M059J (cell line): ENCODE measurements at places on chromosomes 7 and 10. TPM values are rescaled to one million over a fixed set of nuclear protein-coding genes. Genes with fewer than 3 reads are reported as not detected.

Gene UBTD1
- total RNA-seq = 21.8 and 40.5 TPM in 2 replicates

Gene ASZ1
- total RNA-seq = not detected in 2 replicates

Gene ANKRD1
- total RNA-seq = 32.4 and 40.0 TPM in 2 replicates

Gene OR2A5
- total RNA-seq = not detected in 2 replicates

Gene CTAGE8
- total RNA-seq = 0.05 and 0.42 TPM in 2 replicates

Gene SPDYE6
- total RNA-seq = not detected in 2 replicates

Gene PDZD7
- 0.27 and 1.6 TPM in 2 replicates for total RNA-seq

Gene MRLN
- not detected in 2 replicates for total RNA-seq

Gene OLAH
- 0.52 TPM in 1 of 2 replicates, not detected in the other for total RNA-seq

Gene WASHC2C
- 6.6 and 11.8 TPM in 2 replicates for total RNA-seq

Gene AKR1C1
- 25.7 and 25.8 TPM in 2 replicates for total RNA-seq

Gene OPN4
- total RNA-seq = 0.52 TPM in 1 of 2 replicates, not detected in the other

Gene HOXA9
- 66.1 and 66.8 TPM in 2 replicates for total RNA-seq

Gene COX19
- total RNA-seq = 7.7 and 10.2 TPM in 2 replicates

Gene INSYN2A
- 0.10 and 0.79 TPM in 2 replicates for total RNA-seq

Gene RAPGEF5
- total RNA-seq = 0.22 and 0.47 TPM in 2 replicates

Gene NUTM2A
- total RNA-seq = 0.20 and 2.4 TPM in 2 replicates

Gene CRYGN
- not detected in 2 replicates for total RNA-seq

Gene FLNC
- 60.7 and 150 TPM in 2 replicates for total RNA-seq

Gene HKDC1
- 0.27 and 3.4 TPM in 2 replicates for total RNA-seq

Gene USP6NL
- total RNA-seq = 4.2 and 7.9 TPM in 2 replicates

Gene LLCFC1
- not detected in 2 replicates for total RNA-seq

Gene IGF2BP3
- 50.6 and 76.9 TPM in 2 replicates for total RNA-seq

Gene PON3
- 0.49 TPM in 1 of 2 replicates, not detected in the other for total RNA-seq

Gene CYP26C1
- total RNA-seq = not detected in 2 replicates

Gene CHAT
- not detected in 2 replicates for total RNA-seq

Gene ZC3HAV1L
- 0.96 and 4.6 TPM in 2 replicates for total RNA-seq

Gene ENO4
- not detected in 2 replicates for total RNA-seq

Gene LIPM
- not detected in 2 replicates for total RNA-seq
